ENCODE measurements at places on chromosomes 4 and X.

DNA sequence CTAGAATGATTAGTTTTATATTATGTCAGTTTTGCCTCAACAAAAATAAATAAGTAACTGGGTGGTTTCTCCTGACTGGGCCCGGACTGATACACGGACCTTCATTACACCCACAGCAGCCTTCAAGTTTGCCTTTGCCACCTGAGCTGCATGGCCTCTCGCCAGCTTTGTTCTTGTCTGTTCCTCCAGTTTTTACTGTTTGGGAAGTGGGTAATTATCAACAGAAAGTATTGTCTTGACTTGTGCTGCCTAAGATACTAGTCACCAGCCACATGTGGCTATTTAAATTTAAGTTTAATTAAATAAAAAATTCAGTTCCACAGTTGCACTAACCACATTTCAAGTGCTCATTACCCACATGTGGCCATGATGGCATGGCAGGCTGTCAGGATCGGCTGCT is 74.7 kb upstream of the INTU start:
- DNase-seq = no peak

- no peak for DNase-seq
These were observed 148.2 kb downstream of the COMMD8 start for GRCh38 chr4:47315346-47315745.

- DNase-seq = no peak
These were observed 221.5 kb upstream of the NDST4 start for GRCh38 chr4:115334736-115335411.

DNA sequence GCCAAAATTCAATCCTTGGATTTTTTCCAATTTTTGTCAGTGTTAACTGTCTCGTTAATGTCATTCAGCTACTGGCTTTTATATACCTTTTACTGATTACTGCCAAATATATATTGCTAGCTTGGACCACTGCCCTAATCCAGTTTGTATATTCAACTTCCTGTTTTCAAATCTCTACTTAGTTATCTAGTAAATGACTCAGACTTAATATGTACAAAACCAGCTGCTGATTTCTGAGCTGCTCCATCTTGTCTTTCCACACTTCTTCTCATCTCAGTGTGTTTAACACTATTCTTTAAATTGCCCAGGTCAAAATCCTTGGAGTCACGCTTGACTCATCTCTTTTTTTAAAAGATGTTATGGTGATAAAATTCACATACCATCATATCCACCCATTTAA is 1196.7 kb downstream of the RAPGEF2 start:
- DNase-seq = no peak
